Astrocyte (in vitro differentiated cells and primary cell): ENCODE measurements at places on chromosomes 2 and 18.

- no peak for DNase-seq
Observed at GRCh38 chr18:78764544-78764943, 215.1 kb upstream of the SALL3 start.

GRCh38 chr18:55878224-55878623 lies 290.2 kb upstream of the TCF4 start:
- peak; percentile 68 for DNase-seq

GRCh38 chr18:62258093-62258492 lies 67.0 kb upstream of the TNFRSF11A start:
- DNase-seq = no peak

- no peak for DNase-seq
Observed at GRCh38 chr2:60873381-60873780, 8.0 kb upstream of the REL start.

DNA sequence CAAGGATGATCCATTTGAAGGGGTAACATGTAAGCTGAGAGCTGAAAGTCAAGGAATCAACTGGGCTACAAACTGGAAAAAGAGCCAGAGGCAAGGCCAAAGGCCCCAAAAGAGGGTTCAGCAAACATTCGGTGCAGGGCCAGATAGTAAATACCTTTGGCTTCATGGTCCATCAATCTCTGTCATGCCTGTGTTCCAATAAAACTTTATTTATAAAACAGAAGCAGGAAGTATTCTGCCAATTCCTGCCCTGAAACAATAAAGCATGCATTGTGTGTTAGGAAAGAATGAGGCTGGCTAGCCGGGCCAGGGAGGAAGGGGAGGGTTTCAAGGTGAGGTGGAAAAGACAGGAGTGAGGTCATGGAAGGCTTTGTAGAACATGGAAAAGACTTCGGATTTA lies 107.1 kb downstream of the LBH start:
- no peak for DNase-seq
